NCI-H2227 treated with DMSO at 0.1 percent for 48 hours (cell line): ENCODE measurements at places on chromosomes 3 and 15.

GRCh38 chr3:189588070-189588469, 43.1 kb upstream of the TP63 start:
- DNase-seq = no peak

DNA sequence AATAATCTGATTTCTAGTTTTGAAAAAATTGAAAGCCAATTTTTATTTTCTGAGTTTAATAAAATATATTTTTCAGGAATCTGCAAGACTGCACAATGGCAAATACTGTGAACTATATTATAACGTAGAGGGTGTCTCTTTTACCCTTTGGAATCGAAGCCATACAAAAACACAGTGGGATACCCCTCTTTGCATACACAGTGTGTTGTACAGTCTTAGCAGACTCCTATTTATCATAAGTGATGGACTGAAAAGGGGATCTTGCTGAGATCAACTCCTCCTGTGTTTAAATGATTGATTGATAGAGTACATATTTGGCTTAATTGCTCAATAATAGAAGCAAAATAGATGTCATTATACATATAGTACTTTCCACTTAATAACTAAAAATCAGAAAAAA, 981.2 kb downstream of the NSUN3 start:
- no peak for DNase-seq

GRCh38 chr3:169147238-169148008, 516.1 kb downstream of the MECOM start:
- peak; percentile 31 for DNase-seq

DNA sequence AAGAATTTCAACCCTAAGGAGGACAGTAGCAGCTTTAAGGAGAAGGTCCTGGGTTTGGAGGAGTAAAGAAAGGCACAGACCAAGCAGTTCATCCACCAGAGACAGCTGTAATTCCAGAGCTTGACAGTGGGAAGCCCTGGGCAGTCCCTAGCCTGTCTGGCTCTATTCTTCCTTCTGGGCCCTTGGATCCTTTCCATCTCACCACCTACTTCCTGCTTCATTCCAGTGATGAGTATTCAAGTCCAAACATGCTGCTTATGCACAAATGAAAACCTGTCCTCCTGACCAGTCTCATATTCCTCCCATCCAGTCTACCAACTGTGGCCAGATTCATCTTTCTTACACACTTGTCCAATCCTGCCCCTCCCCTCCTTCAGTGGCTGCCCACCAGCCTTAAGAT, 171.4 kb downstream of the CNTN3 start:
- DNase-seq = no peak

DNA sequence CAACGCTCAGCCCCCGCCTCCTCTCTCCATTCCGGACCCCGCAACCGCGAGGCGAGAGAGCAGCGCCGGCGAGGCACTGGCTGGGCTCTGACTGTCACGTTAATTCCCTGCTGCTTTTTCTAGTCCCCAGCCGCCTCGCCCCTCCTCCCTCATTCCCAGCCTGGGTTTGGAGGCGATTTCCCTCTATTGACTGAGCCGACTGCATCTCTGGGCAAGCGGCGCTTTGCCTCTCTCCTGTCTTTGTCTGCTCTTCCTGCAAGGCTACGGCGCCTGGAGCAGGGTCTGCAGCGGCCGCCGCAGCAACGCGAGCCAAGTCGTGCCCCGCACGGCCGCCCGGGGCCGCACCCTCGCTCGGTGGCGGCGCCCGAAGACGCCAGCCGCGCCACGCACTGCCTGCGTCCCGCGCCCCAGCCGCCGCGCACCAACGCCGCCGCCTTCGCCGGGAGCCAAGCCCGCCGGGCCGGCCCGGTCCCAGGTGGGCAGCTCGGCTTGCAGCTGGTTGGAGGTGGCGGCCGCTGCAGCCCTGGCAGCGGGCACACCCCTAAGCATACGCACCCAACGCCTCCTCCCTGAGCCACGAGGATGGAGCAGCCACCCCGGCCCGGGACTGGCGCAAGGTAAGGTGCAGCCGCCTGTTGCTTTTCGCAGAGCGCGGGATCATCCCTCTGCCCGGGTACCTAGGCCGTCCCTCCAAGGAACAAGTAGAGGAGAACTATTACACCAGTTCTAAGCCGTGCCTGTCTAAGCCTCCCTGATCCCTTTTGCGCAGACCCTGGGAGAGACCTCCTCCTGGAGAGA, at the start of gene LRRC3B:
LRRC3B (plus strand) TSS at position 152 of the 798 bp plus-strand sequence. CDS start 86,901 bp downstream, outside the sequence.
- no peak for DNase-seq
